ENCODE measurements at places on chromosomes 6 and 20.

DNA sequence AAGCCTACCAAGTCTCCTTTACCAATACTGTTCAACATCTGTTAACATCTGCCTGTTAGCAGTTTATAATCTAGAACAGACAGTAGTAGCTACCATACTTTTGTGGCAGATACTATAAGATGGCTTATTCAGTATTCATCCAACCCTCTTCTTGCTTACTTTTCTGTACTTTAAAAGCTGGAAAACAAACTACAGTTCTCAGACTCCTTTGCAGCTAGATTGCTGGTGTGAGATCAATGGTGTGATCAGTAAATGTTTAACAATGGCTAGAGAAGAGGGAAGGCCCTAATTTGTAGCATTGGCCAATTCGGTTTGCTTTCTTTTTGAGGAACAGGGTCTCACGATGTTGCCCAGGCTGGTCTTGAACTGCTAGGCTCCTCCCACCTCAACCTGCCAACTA lies 3.5 kb upstream of the REV3L start:
- DNase-seq, result no peak

GRCh38 chr20:15111654-15112053 lies 774.2 kb upstream of the FLRT3 start:
- no peak for DNase-seq

DNA sequence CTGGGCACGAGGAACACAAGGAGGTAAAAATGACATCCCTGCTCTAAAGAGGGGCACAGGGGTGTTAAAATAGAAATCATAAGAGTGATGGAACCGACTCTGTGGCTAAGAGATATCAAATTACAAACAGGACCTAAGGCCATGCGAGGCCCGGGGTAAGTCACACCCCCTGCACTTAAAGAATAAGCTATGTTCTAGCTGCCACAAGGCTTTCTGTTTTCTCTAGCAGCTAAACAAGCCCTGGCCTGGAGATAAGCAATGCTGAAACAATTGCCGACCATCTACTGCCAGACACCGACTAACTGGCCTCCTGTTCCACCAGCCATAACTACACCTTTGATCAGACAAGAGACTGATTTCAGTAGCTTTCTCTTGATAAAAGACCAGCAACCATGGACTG lies 32.4 kb downstream of the MDGA1 start:
- no peak for DNase-seq

DNA sequence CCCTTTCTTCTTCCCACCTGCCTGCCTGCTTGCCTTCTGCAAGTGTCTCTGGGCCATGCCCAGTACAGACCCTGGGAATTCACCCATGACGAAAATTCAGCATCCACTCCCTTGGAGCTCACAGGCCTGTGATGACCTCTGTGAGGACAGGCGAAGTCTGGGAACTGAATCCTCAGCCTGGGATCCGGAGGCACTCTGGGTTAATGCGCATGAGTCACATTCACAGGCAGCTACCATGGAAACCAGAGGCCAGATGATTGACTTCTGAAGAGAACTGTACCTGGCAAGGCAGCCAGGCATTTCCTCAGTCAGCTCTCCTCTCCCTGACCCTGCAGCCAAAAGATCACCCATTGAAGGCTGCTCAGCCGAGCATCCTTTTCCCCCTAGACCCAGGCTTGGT lies 41.0 kb downstream of the SLC9A8 start:
- DNase-seq, result no peak

DNA sequence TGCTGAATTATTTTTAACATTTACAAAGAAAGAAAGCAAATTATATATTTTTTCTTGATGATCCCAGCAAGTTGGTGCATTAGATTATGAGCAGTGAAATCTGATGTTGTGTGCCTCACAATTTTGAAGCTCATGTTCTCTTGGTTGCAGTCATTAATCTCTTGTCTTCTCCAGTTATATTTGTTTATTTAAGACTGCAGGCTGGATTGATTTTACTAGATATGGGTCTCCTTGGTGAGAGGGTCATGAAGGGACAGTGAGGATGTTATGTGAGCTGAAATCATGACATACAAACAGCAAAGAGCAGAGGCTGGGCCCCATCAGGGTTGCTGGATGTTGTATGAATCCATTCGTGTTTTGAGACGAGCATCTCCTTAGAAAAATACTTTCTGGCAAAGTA lies 64.2 kb upstream of the AKIRIN2 start:
- no peak for DNase-seq

GRCh38 chr6:38708496-38708895 lies 5.6 kb upstream of the GLO1 start:
- DNase-seq, result no peak

- no peak for DNase-seq
These were observed 62.1 kb upstream of the ZNF217 start for GRCh38 chr20:53655625-53656292.

DNA sequence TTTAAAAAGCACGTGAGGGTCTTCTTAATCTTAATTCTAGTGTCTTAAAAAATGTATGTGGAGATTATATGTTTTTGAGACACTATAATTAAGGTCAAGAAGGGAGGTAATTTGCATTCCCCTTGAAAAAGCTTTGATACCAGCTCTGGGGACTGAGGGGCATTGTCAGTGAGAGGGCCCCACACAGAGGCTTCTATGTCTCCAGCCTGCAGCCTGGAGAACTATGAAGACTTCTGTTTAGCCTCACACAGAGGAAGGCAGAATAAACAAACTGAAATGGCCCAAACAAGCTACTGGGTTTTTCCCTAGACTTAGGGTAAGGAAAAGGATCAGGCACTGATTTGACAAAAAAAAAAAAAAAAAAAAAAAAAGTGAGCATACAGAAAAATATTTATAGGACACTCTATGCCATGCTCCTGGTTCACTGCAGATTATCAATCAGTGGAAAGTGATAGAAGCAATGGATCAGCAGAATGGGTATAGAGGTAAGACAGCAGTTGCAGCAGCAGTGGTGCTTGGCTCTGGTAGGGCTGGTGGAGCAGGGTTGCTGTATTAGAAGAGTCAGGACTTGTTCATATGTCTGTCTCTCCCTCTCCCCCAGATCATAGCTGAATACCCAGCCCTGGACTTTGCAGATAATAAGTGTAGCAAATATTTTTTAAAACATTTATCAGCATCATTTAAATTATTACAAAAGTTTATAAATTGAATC lies 85.4 kb downstream of the KLHL32 start:
- DNase-seq, result no peak

- no peak for DNase-seq
These were observed 733.9 kb downstream of the CBLN4 start for GRCh38 chr20:55271371-55271770.

GRCh38 chr20:62543470-62544302 lies 67.9 kb upstream of the GATA5 start:
- no peak for DNase-seq

- DNase-seq, result no peak
These were observed 32.3 kb upstream of the TRDN start for GRCh38 chr6:123668965-123669591.

DNA sequence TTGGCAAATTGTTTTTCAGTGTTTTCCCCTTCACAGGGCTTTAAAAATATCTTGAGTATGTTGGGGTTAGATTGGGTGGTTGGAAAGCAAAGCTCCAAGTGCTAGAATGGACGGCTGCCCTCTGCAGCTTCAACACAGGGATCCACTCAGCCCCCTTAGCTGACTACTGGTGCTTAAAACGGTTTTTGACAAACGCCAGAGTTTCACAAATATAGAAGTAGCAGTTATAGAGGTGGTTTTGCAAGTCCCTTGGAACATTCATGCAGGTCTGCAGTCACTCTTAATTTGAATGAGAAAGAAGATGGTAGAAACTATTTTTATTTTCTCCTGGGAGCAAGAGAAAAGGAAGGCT lies 175.9 kb downstream of the ARID1B start:
- DNase-seq, result no peak

- no peak for DNase-seq
These were observed 79.0 kb downstream of the PPP1R3G start for GRCh38 chr6:5164092-5164491.

- DNase-seq, result no peak
These were observed 46.3 kb downstream of the TULP4 start for GRCh38 chr6:158358450-158359077.

DNA sequence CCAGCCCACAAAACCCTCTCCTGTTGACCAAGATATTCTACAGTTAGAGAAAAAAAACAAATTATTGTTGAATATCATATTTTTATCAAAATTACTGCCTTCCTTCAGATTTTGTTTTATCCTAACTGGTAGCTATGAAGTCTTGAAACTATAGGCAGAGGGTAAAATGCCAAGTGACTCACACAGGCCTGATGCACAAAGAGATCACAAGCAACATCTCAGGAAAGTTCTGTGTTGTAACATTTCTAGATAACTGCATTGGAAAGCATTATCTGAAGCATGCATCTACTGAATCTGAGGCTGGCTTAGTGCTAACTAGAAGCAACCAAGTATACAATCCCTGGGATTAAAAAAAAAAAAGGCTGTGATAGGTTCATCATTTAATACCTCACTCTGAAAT lies 134.2 kb downstream of the PKHD1 start:
- no peak for DNase-seq

GRCh38 chr6:170093276-170093657 lies 197.6 kb downstream of the DLL1 start:
- no peak for DNase-seq

DNA sequence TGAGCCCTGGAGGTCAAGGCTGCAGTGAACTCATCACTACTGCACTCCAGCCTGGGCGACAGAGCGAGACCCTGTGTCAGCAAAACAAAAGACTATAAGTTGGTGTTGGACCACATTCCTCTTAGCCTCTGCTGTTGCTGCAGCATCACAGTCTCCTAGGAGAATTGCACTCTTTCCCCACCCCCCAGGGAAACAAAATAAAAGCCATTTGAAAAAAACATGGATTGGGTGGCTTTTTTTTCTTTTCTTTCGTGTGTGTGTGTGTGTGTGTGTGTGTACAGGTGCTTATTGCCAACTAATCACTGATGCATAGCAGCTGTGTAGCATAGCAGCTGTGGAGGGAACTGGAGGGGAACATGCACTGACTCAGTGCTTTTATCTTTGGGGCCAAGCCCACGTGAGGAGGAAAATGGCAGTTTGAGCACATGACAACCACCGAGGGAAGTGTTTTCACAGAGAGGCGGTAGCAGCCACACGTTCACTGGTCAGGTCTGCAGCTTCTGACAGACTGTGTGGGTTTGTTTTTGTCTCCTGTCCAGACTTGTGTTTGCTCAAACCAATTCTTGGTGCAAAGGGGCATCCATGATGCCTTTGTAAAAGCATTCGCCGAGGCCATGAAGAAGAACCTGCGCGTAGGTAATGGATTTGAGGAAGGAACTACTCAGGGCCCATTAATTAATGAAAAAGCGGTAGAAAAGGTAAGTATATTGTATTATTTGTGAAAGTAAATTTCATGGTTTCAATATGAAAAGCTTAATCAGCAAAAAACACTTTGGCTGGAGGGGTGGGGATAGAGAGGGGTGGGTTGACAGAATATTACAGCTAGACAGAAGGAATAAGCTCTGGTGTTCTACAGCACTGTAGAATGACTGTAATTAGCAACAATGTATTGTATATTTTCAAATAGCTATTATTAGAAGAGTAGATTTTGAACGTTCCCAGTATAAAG lies 27.7 kb downstream of the ALDH5A1 start:
- DNase-seq, result no peak

DNA sequence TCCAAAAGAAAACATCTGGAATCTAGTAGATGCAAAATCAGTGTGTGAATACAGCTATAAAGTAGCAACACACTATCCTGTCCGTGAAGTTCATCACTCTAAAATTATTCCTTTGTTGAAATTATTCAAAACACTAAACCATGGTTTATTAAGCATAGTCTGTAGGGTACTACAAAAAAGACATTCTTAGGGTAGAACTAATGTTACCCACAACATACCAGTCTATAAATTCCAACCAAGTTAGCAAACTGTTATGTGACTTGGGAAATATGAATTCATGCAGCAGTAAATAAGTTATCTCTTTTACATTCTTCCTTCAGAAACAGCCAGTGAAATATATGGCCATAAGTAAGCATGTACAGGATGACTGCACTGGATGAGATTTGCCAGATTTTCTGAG lies 580.3 kb upstream of the ADGRB3 start:
- no peak for DNase-seq

GRCh38 chr6:15535495-15536197 lies 127.2 kb downstream of the DTNBP1 start:
- DNase-seq, result no peak

- DNase-seq, result no peak
These were observed 91.5 kb upstream of the E2F3 start for GRCh38 chr6:20310185-20310584.

- DNase-seq, result no peak
These were observed 125.3 kb upstream of the B3GAT2 start for GRCh38 chr6:71082033-71082650.

DNA sequence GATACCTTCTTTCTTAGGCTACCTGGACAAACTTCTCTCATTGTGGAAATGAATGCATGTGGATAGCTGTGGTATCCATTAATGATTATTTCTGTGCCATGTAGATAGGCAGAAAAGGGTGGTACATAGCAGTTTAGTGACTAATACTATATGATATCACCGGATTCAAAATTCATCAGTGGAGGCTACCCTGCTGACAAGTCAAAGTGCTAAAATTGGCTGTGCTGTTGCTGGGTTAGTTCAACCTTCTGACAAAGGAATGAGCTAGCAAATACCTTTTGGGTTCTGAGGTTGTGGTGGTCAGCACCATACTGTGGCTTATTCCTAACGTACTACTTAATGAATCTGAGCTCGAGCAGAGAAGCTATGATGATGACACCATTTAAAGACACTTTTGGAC lies 109.1 kb downstream of the TFAP2B start:
- DNase-seq, result no peak

- no peak for DNase-seq
These were observed 39.5 kb downstream of the CRISP1 start for GRCh38 chr6:49826743-49827406.

- DNase-seq, result no peak
These were observed 344.6 kb downstream of the SYNE1 start for GRCh38 chr6:152292555-152292954.

DNA sequence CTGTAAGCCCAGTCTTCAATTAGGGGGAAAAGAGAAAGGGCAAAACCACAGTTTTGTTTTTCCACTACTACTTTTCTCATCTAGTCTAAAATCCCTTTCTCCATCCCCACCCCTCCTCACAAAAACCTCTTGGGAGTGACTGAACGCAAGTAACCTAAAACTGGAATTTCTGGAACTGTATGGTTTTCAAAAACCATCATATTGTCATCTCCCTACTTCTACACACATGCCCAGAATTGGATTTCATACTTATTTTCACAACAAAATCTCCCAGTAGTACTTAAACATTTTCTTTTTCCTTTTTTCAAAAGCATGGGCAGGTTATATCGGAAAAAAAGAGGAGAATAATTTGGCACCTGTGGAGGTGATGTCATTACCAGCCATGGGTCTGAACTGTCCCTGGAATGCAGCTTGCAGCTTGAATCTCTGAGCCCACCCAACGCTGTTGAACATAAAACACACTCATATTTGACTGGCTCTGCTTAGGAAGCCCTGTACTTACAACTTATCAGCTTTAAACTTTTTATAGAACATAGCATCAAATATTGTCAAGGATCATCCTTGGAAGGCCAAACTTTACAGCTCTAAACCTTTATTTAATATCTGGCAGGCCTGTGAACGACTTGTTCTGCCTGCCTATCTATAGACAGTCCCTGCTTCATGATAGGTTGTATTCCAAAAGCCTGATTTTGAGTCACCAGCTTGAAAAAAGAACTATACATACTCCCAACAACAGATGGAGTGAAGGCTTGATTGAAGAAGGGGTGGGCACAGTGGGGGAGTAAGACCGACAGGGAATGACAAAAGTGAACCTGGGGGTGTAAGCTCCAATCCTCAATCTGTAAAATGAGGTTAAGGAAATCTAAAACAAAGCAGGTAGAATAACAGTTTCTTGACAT lies 59.3 kb downstream of the EPB41L2 start:
- DNase-seq, result no peak

- no peak for DNase-seq
These were observed 2.9 kb downstream of the NKAIN2 start for GRCh38 chr6:123806561-123806960.
